ENCODE measurements at places on chromosomes 16 and 17. TPM values are rescaled to one million over a fixed set of nuclear protein-coding genes. Genes with fewer than 3 reads are reported as not detected.

- H3K4me3 ChIP-seq: no peak overlapping the region
- DNase-seq: no peak
- H3K27ac ChIP-seq: no peak overlapping the region
- peaks cover 7% of the 10 kb centered on the region for H3K36me3 ChIP-seq
- no peaks in the 10 kb centered on the region for H3K4me1 ChIP-seq
- H3K27me3 ChIP-seq: no peaks in the 10 kb centered on the region
These were observed 15.7 kb upstream of the MC1R start for GRCh38 chr16:89902980-89903379.

- no peak overlapping the region for H3K27ac ChIP-seq
- DNase-seq: no peak
- H3K4me3 ChIP-seq: no peak overlapping the region
- no peaks in the 10 kb centered on the region for H3K4me1 ChIP-seq
These were observed 201.2 kb downstream of the HS3ST3A1 start for GRCh38 chr17:13400491-13400890.

- no peaks in the 10 kb centered on the region for H3K4me1 ChIP-seq
- no peak overlapping the region for H3K4me3 ChIP-seq
- no peaks in the 10 kb centered on the region for H3K36me3 ChIP-seq
- H3K27me3 ChIP-seq: no peaks in the 10 kb centered on the region
These were observed 23.5 kb downstream of the SPECC1 start for GRCh38 chr17:20032636-20033035.

DNA sequence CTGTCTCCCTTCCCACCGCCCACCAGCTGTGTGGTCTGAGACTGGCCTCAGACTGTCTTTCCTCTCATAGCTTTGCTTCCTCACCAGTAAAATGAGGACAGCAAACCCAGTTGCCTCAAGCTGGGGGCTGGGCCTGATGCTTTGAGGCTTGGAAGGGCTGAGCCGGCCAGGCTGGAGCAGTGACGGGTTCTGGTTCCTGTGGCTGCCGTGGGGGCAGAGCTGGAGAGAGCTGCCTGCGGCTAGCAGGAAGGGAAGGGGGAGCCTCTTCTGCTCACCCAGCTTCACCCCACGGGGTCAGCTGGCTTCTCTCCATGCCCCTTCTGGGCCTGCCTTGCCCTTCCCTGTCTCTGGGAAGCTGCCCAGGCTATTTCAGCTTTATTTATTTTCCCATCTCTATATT, 23.7 kb downstream of the LASP1 start:
- DNase-seq: no peak
- no peaks in the 10 kb centered on the region for H3K27me3 ChIP-seq
- peaks cover 30% of the 10 kb centered on the region for H3K36me3 ChIP-seq
- peaks cover 7% of the 10 kb centered on the region for H3K4me1 ChIP-seq

NMT1 gene
- 152 TPM for total RNA-seq
